ENCODE measurements at places on chromosomes 2 and 18. TPM values are rescaled to one million over a fixed set of nuclear protein-coding genes. Genes with fewer than 3 reads are reported as not detected.

DNA sequence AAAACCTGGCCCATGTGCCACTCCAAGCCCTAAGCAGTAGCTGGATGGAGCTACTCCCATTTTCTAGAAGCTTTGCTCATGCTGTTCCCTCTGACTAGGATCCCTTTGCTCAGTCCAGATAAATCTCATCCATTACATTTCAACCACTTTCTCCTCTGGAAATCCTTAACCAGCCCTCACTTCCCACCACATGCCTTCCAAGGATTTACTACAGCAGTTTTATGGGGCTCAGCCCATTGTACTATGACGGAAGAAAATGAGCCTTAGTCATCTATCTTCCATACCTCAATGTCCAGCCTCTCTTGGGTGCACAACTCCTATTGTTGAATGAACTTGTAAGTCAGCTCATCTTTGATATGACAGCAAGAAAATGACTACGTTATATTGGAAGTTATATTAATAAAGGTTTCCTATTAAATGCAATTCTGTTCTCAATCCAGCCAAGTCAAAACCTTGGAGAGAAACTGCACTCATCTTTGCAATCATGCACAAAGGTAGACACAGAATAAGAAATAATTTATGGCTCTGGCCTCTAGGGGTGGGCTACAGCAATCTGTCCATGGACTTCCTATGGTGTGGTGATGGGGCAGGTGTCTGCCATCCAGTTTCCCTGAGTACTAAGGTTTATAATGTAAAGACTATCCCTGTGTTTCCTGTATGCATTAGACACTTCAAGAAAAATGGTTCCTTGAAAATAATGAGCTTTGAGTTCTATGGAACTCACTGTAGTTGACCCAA, 3.4 kb downstream of the B4GALT6 start:
- no peak overlapping the region for H3K27ac ChIP-seq
- DNase-seq = no peak
- H3K27me3 ChIP-seq = peaks cover 41% of the 10 kb centered on the region
- peaks cover 22% of the 10 kb centered on the region for H3K4me1 ChIP-seq

DNA sequence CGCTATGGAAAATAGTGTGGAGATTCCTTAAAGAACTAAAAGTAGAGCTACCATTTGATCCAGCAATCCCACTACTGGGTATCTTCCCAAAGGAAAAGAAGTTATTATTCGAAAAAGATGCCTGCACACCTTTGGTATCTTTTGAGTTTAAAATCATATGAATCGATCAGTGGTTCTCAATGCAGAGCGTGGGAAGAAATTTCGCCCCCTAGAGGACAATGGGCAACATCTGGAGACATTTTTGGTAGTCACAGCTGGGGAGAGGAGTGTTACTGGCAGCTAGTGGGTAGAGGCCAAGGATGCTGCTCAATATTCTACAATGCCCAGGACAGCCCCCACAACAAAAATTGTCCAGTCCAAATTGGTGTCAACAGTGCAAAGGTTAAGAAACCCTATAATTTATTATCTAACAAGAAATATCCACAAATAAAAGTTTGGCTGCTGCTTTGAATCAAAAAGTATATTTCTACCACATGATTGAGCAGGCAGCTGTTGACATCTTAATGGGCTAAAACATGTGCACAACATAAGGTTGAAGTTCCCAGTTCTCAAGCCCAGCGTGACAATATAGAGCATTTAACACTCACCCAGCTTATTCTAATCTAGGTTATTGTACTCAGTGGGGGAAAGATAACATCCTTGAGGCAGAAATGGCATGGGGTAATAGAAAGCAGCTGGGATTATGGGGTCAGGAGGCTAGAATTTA, 425.7 kb downstream of the LRATD1 start:
- no peaks in the 10 kb centered on the region for H3K36me3 ChIP-seq
- no peaks in the 10 kb centered on the region for H3K4me1 ChIP-seq
- no peak overlapping the region for H3K27ac ChIP-seq
- DNase-seq = peak; percentile 29
- H3K27me3 ChIP-seq = peaks cover 13% of the 10 kb centered on the region
- H3K4me3 ChIP-seq = no peak overlapping the region

DNA sequence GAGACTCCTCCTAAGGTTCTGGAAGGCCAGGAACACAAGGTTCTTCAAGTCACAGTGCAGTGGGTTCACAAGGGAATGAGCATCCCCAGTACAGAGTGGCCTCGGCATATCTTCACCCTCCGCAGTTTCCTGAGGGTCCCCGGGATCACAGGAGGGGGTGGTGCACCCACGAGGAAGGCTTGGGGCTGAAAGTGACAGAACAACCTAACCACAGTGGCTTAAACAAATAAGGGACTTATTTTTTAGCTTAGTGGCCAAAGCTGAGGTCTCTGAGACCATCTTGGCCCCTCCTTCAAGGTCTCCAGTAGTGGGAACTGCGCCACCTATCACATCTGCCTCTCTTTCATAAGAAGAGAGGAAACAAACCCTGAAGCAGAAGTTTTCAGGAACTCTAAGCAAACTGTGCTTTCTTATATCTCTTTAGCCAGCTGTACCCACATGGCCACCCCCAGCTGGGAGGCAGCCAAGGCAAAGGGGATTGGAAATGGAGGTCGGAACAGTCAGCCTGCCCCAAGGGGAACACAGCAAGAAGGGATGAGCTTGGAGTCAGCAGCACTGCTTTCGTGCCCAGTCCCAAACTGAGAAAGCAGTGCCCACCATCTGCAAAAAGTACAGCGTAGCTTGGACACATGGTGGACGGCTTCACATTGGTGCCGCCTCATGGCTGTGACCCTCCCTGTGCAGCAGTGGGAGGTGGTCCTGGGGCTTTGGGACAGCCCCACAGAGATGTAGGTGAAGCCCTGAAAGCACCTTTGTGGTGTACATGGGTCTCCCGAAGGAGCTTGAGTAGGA, 260.0 kb upstream of the ID2 start:
- no peaks in the 10 kb centered on the region for H3K36me3 ChIP-seq
- no peak overlapping the region for H3K4me3 ChIP-seq
- no peak for DNase-seq
- peaks cover 11% of the 10 kb centered on the region for H3K4me1 ChIP-seq
- no peaks in the 10 kb centered on the region for H3K27me3 ChIP-seq
- H3K27ac ChIP-seq = no peak overlapping the region

SLC8A1 gene
- 0.12 TPM for total RNA-seq

R3HDM1 gene
- total RNA-seq = 56.3 TPM

DNA sequence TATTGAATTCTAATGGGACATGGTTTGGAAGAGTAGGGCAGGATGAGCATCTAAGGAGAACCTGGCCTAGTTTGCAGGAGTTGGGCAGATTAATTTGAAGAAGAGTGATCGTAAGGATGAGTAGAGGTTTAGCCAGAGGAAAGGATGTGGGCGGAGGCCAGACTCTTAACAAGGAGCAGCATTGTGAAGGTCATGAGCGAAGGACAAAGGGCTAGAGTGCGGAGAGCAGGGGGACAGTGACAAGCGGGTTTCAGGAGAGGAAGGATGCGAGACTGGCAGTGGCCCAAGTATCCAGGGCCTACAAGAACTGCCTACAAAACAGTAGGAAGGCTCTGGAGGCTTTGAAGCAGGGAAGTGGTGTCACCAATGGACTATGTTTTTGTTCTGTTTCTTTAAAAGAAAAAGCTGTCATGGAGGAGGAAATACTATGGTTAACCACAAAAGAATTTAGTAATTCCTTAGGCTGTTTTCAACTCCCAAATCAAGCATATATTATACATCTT, 20.1 kb downstream of the SLC66A3 start:
- no peaks in the 10 kb centered on the region for H3K27me3 ChIP-seq
- peak overlapping the region; percentile 0 for H3K27ac ChIP-seq
- DNase-seq = no peak
- no peaks in the 10 kb centered on the region for H3K36me3 ChIP-seq
- H3K4me3 ChIP-seq = no peak overlapping the region
- H3K4me1 ChIP-seq = peaks cover 11% of the 10 kb centered on the region

DNA sequence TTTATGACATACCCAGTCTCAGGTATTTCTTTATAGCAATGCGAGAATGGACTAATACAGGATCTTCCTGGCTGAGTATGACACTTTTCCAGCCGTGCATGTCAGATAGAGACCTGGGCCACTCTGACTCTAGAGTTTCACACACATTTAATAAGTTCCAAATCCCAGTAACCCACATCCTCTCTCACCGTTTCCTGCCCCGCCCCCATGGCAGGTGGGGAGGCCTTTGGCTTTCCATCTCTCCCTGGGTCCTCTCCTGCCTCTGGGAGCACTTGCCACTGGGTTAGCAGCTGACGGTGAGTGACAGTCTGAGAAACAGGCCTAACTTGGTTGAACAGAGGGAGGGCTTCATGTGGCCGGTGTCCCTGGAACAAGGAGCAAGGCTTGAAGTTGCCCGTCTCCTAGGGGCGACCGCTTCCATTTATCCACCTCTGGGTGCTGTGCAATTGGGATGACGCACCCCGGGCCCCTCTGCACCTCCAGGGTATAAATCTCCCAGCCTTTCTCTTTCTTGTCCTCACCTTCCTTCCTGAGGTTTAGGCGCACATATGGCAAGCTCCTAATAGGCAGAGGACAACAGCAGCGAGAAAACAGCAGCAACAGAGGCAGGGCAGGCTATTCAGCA, 152.7 kb upstream of the HDAC4 start:
- H3K27me3 ChIP-seq = peaks cover 13% of the 10 kb centered on the region
- no peak overlapping the region for H3K4me3 ChIP-seq
- no peak overlapping the region for H3K27ac ChIP-seq
- DNase-seq = peak; percentile 22
- H3K4me1 ChIP-seq = peaks cover 22% of the 10 kb centered on the region

IL36RN gene
- not detected for total RNA-seq

LYG2 gene
- not detected for total RNA-seq

TUBB8B gene
- not detected for total RNA-seq
